ENCODE measurements at places on chromosomes 7 and 10.

GRCh38 chr7:17256375-17256774 lies 42.1 kb upstream of the AHR start:
- DNase-seq, result no peak

GRCh38 chr10:5528989-5529701 lies 4.4 kb downstream of the CALML3 start:
- DNase-seq, result no peak

- no peak for DNase-seq
These were observed 2.2 kb upstream of the RAMP3 start for GRCh38 chr7:45155357-45155900.

DNA sequence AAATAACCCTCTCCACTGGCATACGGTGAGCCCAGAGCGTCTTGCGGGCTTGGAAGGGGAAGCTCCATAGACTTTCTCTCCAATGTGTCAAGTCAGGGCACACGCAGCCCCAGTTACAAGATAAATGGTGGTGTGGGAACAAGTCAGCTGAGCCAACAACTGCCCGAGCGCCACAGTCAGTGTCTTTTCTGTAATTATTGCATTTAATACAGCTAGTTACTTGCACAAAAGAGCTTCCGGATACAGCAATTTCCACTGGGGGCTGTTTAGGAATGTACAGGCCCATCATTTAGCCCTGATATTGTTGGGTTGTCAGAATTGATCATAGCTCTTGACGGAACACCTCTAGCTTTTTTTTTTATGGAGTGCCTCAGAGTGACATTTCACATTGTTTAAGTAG lies 193.5 kb upstream of the SP8 start:
- DNase-seq, result no peak

- DNase-seq, result no peak
These were observed 59.8 kb downstream of the BTAF1 start for GRCh38 chr10:91983416-91983815.

DNA sequence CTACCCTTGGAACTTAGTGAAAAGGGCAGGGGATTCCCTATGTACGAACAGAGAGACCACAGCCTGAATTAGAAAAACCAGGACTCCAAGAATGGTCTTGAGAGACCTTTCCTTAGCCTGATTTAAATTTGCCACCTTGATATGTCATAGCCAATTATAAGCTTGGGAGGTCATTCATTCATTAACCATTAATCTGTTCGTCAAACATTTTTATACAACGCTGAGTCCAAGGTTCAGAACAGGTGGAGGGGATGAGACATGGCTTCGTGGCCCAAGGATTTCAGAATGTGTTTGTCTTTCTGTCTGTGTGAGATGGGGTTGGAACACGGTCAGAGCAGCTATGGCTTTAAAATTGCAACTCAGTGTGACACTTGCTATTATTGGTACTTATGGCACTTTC lies 158.0 kb downstream of the PAXIP1 start:
- DNase-seq, result no peak

GRCh38 chr7:4650433-4651047 lies 31.6 kb upstream of the FOXK1 start:
- DNase-seq, result no peak

- DNase-seq, result no peak
These were observed 27.7 kb upstream of the CSGALNACT2 start for GRCh38 chr10:43110338-43111071.

DNA sequence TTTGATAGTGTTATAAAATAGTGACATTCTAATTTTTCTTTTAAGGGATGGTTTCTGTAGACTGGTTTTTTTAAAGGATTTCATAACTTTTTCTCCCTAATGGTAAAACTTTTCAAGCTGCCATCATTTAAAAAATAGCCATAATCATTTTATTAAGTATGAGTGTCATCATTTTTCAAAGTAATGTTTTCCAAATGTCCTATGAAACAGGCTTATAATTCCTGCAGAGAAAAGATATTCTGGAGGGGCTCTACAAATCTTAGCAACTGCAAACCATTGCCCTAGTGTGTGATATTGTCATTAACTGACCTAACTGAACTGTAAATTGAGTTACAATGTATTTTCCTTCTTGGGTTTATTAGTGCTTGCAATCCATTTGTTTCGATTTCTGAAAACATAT lies 226.0 kb downstream of the BBS9 start:
- no peak for DNase-seq

- no peak for DNase-seq
These were observed 57.1 kb downstream of the LRRTM3 start for GRCh38 chr10:66982792-66983474.

DNA sequence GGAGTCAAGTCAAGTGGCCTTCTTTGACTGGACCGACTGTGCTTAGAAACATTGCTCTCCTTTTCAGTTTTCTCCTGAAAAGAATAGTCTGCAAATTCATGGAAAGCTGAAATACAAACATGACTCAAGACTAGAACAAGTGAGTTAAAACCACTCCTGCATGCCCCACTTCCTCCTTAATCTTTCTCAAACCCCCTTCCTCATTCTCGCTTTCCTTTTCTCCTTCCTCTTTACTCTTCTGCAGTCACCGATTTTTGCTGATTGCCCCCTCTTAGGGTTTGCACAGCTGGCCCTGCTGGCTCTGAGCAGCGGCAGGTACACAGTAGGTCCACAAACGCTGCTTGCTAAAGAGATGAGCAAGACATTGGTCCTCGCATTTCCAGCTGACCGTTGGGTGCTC lies 34.8 kb upstream of the MKI67 start:
- no peak for DNase-seq

All from stimulated activated CD4-positive, alpha-beta T cell treated with anti-CD3 and anti-CD28 coated beads, Interleukin-4, amount 100 ng/mL, for 4 hours (primary cell).